Stimulated activated CD8-positive, alpha-beta memory T cell treated with anti-CD3 and anti-CD28 coated beads, Interleukin-7, amount 100 ng/mL, for 24 hours (primary cell): ENCODE measurements at places on chromosomes 4 and X.

GRCh38 chr4:132417220-132417619 is 731.9 kb upstream of the PCDH10 start:
- no peak for DNase-seq

DNA sequence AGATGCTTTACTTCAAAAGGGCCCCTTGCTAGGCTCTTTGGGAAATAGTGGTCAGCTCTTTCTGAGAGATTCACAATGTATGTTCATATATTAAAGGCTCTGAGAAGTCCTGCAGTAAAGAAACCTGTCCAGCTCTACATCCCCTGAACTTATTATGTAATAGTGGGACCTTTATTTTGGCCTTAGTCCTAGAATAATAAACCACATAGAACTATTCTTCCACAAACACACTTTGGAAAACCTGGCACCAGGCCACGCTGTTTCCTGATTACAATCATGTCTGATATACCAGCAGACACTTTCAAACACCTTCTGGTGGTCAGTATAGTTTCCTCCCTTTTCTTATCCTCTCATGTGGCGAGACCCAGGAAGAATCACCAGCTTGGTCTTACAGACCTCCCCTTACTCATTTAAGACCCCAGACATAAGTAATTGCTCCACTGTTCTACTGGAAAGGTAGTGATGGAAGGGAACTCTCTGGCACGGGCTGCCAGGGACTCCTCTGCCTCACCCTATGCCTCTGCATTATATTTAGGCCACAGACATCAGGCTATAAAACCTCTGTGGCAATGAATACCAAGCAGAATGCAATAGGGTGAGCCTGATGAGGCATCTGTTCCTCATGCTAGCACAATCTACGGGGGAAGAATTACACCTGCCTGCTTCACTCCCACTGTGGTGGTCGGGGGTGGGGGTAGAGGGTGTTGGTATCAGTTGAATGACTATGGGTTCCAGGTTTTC is 5.7 kb upstream of the PPEF1 start:
- no peak for DNase-seq

- no peak for DNase-seq
Measured at GRCh38 chr4:148021686-148022085, 289.8 kb downstream of the ARHGAP10 start.

DNA sequence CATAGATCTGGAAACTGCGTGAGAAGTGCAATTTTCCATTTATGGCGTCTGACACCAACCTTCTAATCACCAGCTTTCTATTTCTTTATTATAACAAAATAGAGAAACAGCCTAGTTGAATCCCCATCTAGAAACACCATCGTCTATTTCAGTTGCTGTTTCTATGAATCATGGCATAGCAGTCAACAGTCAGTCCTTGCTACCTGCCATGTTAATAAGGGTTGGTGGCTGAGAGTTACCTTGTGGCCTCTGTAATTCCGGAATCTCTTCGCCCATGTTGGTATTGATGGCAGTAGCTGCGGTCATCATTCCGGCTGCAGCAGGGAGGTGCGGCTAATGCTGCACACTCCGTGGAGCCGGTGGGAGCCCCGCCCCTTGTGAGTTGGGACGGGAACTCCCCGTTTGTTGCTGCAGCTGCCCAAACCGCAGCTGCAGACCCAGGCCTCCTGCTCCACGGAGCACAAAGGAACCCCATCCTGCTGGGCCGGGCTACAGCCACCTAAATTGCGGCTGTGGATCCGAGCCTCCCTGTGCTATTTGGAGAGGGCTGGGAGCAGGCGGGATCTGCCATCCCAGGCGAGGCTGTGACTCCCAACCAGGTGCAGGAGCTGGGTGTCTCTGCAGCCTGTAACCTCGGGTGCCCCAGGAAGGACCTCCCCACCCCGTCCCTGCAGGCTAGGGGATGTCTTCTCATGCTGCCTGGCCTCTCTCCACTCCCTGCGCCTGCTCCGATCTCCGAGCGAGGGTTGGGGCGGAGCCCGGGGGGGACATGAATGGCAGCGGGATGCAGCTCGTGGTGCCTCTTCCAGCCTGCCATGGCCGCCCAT is 115.4 kb upstream of the STK26 start:
- DNase-seq = no peak

- DNase-seq = no peak
Measured at GRCh38 chrX:29691044-29691443, 524.3 kb upstream of the MAGEB2 start.

GRCh38 chr4:165631208-165631894 is 241.7 kb upstream of the TLL1 start:
- DNase-seq = no peak

DNA sequence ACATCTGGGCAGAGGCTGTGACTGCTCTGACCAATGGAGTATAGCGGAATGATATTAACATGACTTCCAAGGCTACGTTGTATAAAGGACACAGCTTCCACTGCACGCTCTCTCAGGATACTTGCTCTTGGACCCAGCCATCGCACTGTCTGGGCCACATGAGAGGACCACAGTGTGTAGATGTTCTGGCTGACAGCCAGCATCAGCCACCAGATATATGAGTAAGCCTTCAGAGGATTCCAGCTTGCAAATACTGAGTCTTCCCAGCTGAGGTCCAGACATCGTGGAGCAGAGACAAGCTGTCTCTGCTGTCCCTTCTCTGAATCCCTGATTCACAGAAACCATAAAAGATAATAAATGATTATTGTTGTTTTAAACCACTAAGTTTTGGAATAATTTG is 146.8 kb upstream of the USP9X start:
- DNase-seq = no peak

- DNase-seq = no peak
Measured at GRCh38 chr4:8319731-8320385, 50.3 kb downstream of the HTRA3 start.

DNA sequence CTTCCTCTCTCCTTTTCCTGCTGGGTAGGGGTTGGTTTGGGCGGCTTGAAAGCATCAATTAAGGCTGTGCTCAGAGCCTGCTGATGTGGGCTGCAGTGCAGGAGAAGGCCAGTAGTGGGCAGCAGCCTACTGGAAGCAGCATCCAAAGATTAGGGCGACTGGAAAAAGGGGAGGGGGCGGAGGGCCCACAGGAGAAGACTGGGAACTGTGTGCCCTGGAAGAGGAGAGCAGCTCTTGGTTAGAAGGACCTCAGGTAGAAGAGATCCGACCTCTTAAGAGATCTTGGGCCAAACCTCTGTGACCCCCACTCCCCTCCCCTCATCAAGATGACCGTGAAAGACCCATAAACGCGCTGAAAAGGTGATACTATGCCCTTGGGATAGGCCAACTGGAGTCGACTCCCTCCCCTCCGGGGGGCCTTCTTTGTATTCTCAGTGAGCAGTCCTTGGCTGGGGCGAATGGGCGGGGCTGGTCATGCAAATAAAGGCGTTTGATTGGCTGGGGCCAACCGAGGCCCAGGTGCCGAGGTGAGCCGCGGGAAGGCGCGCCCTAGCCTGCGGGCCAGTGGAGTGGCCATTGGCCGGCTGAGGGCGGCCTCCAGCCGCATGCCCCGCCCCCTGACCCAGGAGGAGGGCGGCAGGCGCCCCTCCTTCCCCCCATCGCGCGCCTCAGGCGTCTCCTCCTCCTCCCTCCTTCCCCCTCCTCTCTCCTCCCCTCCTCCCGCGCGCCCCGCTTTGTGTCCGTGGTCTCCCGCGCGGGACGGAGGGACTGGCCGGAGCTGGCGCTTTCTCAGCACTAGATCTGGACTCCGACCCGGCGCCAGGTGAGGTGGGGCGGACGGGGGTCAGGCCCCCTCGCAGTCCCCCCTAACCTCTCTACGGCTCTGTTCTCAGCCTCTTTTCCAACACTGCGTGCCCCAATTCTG is 10.1 kb downstream of the DLG3 start:
- DNase-seq = peak; percentile 30

DNA sequence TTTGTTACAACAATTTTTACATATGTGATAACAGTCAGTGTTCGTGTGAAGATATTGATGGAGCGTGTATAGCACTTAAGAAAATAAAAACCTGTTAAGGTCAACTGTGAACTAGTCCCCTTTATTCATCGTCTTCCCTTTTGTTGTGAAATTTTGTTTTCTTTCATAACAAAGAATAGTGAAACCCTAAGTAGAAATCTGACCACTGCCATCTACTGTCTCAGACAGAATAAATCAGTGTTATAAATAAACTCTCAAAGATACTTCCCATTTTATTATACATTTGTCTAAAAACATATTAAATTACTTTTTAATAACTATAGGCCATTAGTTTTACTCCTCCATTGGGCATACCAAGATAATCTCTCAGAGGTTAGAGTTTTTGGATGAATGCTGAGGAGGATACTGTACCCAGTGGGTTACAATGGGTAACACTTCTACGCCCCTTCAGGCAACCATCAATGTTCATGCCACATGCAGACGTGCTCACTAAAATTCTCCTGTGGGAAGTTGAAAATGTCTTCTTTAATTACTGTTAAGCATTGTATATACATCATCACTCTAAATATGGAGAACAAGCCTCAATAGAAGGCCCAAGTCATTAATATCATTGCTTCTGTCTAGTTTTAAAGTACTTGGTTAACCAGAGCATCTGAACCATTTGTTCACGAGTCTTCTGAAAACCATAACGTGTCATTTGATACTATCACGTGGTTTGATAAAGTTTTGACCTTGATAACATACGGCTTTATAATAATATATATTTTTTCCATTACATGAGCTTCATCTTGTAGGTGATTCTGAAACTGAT is 171.2 kb downstream of the TMA16 start:
- DNase-seq = no peak

- DNase-seq = no peak
Measured at GRCh38 chrX:151175283-151176062, 911 bp upstream of the GPR50 start.

DNA sequence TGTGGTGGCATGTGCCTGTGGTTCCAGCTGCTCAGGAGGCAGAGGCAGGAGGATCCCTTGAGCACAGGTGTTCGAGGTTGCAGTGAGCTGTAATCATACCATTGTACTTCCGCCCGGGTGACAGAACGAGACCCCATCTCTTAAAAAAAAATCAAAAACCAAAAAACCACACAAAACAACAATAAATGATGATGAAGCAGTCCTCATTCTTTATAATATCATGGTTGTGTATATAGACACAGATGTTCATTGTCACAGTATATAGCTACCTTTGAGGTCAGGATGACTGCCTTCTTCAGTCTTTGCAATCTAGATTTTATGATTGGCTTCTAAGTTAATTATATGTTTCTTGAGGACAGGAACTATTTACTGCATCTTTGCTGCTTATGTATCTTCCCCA is 37.0 kb downstream of the ZFX start:
- no peak for DNase-seq

DNA sequence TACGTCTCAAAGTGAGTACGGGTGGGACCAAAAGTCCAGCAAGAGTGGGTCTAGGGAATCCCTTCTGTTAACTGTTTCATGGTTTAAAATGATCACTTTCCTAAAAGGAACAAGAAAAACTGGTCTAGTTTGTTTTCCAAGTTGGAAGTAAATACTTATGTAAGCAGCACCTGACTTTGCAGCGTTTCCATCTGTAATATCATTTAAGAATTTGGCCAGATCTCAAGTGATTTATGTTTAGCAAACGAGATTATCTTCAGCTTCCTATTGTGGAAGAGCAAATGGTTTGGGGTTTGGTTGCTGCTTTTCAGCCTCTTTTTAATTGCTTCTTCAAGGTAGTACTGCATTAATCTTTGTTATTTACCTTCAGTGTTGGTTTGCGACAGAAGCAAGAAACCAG is 50.4 kb downstream of the FHIP1A start:
- DNase-seq = no peak

GRCh38 chr4:127782025-127782274 is 172 bp upstream of the HSPA4L start:
- peak; percentile 6 for DNase-seq

DNA sequence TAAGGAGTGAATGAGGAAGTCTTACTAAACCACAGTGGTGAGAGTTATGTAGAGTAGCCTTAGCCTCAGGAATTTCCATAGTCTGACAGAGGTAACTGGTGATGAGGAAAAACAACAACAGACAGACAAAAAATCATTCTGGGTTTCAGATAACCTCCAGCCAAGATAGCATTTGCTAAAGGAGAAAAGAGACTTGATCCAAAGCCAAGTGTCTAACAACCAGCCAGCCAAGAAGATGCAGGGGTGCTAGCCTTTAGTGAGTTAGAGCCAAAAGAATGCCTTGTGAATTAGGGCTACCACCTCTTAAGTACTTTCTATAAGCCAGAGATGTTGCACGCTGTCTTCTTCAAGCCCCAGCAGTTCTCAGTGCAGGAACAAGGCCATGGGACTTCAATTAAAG is 478.0 kb upstream of the CPEB2 start:
- DNase-seq = no peak

GRCh38 chr4:6493658-6494304 is 21.4 kb upstream of the PPP2R2C start:
- DNase-seq = no peak

DNA sequence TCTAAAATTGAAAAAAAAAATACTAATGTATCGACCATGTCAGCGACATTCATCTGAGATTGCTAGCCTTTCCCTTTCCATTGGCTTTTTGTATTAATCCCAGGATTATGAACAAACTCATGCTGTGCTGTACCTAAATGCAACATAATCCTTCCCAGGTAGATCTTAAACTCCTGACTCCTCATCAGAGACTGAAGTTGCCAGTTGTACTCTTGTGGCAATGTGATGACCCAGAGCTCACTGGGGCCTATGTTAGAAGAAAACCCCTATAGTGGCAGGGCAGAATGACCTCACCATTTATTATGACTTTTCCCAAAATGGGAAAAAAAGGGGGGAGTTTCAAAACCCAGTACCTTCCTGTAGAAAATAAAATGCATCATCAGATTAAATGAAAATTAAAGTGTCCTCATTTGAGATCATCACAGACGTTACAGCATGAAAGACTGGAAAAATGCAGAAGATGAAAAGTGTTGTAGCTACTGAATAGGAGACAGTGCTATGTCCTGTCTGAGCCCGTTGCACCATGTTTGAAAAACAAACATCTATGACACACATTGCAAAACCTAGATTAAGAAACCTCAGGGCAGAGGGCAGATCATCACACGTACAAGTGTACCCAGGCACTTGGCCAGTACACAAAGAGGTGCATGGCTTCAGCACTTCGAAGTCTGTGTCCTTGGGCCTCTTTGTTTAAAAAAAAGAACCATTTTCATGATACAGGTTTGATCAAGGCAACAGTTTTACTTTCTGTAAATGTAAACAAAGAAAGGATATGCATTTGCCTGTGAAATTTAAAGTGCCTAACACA is 6.8 kb upstream of the ACSL4 start:
- DNase-seq = no peak

DNA sequence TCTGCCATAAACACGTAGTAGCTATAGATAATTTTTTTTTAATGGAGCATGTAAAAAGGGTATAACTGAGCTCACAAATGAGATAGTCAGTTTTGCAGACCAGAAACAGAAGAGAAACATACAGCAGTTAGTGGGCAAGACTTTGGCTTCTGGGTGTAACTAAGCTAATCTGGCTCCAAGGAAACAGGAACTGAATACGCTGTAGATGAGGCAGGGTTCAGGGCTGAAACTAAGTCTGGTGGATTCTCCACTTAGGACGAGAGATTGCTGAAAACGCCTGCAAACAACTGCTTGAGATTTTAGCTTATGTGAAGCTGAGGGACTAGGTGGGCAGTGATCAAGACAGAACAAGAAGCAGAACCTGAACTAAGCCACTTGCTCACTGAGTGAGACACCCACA is 91.7 kb downstream of the SMIM20 start:
- DNase-seq = no peak

GRCh38 chr4:155818639-155819038 is 47.4 kb downstream of the ASIC5 start:
- no peak for DNase-seq
